Natural killer cell (primary cell): ENCODE measurements at places on chromosomes 7 and 10.

DNA sequence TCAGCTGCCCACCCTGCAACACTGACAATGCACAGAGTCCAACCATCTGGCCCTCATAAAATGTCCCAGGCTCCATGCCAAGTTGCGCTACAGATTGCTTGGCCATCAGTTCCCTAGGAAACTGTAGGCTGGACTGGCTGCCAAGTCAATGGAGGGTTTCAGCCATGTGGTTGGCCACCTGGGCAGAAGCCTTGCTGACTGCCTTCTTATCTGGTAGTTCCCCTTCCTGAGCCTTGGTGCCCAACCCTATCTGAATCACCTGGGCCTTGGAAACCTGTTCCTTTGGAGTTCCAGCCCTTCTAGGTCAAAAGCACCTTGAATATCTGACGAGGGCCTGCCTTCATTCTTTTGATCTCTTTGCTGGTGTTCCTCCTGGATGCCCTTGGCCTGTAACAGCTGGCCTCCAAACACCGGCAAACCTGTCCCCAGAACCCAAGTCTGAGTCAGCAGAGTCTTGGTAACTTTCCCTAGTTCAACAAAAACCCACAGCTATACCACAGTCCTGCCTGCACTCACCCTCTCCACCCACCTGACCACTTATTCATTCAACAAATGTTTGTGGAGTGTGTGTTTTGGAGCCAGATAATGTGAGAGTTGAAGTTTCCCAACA is 37.4 kb upstream of the KDM7A start:
- H3K27ac ChIP-seq: no peak overlapping the region
- peaks cover 37% of the 10 kb centered on the region for H3K4me1 ChIP-seq
- H3K4me3 ChIP-seq: no peak overlapping the region
- H3K36me3 ChIP-seq: no peaks in the 10 kb centered on the region

- H3K36me3 ChIP-seq: no peaks in the 10 kb centered on the region
- H3K27ac ChIP-seq: peak overlapping the region; percentile 5
- H3K27me3 ChIP-seq: no peaks in the 10 kb centered on the region
Observed at GRCh38 chr7:105675934-105676371, 94.7 kb upstream of the EFCAB10 start.

DNA sequence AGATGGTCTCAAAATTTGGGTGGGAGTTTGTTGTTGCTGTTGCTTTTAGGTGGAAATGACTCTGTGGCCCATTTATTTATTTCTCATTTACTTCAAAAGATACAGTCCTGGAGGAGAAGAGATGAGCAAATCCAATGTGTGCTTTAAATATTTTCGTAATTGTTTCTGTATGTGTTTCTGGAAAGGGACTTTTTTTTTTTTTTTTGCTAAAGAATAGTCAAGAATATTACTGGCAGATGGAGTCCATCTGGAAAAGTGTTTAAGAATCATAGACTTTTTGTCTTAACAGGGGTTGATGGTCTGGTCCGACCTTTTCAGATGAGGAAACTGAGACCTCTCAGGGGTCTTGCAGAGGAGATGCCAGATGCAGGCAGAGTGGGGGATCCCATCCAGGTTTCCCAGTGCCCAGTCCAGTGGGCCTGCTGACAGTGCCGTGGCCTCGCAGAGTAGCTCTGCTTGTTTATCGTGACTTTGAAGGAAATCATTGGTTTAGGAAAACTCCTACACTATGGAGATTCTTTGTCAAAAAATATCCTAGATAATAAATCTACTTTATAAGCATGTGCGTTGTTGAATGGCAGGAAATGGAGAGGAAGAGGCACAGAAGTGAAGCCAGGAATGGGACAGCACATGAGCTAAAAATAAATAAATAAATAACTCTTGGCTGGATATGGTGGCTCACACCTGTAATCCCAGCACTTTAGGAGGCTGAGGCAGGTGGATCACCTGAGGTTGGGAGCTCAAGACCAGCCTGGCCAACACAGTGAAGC is 164.3 kb upstream of the SVIL start:
- H3K27me3 ChIP-seq: no peaks in the 10 kb centered on the region
- no peaks in the 10 kb centered on the region for H3K4me1 ChIP-seq
- H3K27ac ChIP-seq: no peak overlapping the region
- no peak overlapping the region for H3K4me3 ChIP-seq
- no peak for DNase-seq

GRCh38 chr10:96493254-96493653 is 20.5 kb downstream of the TLL2 start:
- H3K36me3 ChIP-seq: no peaks in the 10 kb centered on the region
- no peak for DNase-seq
- H3K27me3 ChIP-seq: no peaks in the 10 kb centered on the region
- no peak overlapping the region for H3K27ac ChIP-seq

DNA sequence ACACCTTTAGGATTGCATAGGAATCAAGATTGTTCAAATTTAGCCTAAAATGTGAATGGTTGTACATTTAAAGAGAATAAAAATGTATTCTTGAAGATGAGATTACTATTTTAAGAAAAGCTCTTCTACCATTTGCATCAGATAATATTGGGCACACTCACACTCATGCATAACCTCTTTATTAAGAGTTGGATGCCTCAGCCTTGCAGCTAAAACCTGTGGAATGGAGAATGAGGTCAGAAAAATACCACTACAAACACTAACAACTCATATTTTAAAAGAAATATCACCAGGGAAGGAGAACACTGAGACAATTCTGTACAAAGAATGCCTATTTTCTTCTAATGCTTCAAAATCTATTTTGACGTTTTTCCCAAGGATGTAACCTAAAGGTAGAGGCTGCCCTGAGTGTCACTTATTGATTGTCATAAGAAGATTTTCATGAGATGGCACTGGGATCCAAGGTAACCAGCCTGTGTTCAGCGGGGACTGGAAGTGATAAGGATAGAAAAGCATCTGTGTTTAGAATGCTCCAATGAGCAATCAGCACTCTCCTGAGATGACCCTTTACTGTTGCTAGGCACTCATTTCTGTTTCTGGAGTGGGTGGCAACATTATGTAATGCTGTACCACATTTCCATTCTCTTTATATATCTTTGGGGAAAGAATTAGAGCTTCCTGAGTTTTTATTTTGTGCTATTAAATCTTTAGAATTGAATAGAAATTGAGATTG is 26.6 kb downstream of the REEP3 start:
- H3K36me3 ChIP-seq: no peaks in the 10 kb centered on the region
- H3K27me3 ChIP-seq: no peaks in the 10 kb centered on the region
- no peak overlapping the region for H3K27ac ChIP-seq
- no peaks in the 10 kb centered on the region for H3K4me1 ChIP-seq

GRCh38 chr10:101840102-101840684 is 3.4 kb downstream of the KCNIP2 start:
- H3K36me3 ChIP-seq: no peaks in the 10 kb centered on the region
- H3K27me3 ChIP-seq: peaks cover 2% of the 10 kb centered on the region
- DNase-seq: no peak
- no peak overlapping the region for H3K27ac ChIP-seq

GRCh38 chr7:128911423-128912031 is 1.0 kb upstream of the KCP start:
- peaks cover 15% of the 10 kb centered on the region for H3K4me1 ChIP-seq
- no peak overlapping the region for H3K27ac ChIP-seq
- no peaks in the 10 kb centered on the region for H3K36me3 ChIP-seq
- DNase-seq: no peak
- peaks cover 21% of the 10 kb centered on the region for H3K27me3 ChIP-seq
- no peak overlapping the region for H3K4me3 ChIP-seq

DNA sequence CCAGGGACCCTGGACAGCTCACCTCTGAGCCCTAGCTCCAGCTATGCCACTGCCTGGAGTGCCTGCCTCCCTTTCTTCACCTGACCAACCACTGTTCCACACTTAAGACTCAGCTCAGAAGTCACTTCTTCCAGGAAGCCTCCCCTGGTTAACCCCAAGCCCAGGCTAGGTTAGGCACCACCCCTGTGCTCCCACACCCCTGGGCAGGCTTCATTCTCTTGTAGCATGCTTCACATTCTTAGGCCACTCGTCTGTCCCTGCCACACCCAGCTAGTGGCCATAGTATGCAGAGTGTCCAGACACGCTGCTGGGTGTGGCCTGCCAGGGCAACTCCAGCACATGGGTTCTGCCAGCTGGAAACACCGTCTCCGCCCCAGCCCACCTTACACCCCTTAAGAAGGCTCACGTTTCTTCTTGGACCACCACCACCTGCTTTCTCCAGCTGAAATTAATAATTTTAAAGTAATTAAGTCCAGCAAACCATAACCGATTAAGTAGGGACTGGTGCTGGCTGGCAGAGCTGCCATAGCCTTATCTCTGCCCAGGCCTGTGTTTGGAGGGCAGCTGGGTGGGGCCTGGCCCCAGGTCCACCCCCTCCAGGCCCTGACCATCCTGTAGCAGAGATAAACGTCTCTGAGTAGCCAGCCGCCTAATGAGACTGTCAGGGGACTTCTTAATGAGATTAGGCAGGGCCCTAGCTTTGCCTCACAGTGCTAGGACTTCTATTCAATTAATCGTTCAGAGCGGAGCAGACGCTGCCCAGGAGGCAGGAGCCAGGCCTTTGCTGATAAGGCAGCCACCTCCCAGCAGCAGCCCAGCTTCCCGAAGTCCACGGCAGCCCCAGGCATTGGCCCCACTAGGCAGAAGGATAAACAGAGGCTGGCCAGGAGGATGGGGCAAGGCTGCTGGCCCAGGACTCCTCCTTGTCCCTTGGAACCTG is 20.5 kb downstream of the GRID1 start:
- H3K4me3 ChIP-seq: no peak overlapping the region
- no peaks in the 10 kb centered on the region for H3K4me1 ChIP-seq

- no peaks in the 10 kb centered on the region for H3K27me3 ChIP-seq
- H3K4me1 ChIP-seq: no peaks in the 10 kb centered on the region
- H3K4me3 ChIP-seq: no peak overlapping the region
- no peak overlapping the region for H3K27ac ChIP-seq
- H3K36me3 ChIP-seq: no peaks in the 10 kb centered on the region
- no peak for DNase-seq
Observed at GRCh38 chr7:117848941-117849340, 24.3 kb downstream of the CTTNBP2 start.

GRCh38 chr10:102113261-102113955 is 6.8 kb downstream of the LDB1 start:
- H3K27ac ChIP-seq: peak overlapping the region; percentile 40
- H3K36me3 ChIP-seq: peaks cover 29% of the 10 kb centered on the region
- peaks cover 57% of the 10 kb centered on the region for H3K4me1 ChIP-seq
- peak overlapping the region; percentile 31 for H3K4me3 ChIP-seq
- no peak for DNase-seq

GRCh38 chr10:103199488-103199887 is 6.4 kb upstream of the NT5C2 start:
- H3K27me3 ChIP-seq: no peaks in the 10 kb centered on the region
- no peaks in the 10 kb centered on the region for H3K36me3 ChIP-seq

DNA sequence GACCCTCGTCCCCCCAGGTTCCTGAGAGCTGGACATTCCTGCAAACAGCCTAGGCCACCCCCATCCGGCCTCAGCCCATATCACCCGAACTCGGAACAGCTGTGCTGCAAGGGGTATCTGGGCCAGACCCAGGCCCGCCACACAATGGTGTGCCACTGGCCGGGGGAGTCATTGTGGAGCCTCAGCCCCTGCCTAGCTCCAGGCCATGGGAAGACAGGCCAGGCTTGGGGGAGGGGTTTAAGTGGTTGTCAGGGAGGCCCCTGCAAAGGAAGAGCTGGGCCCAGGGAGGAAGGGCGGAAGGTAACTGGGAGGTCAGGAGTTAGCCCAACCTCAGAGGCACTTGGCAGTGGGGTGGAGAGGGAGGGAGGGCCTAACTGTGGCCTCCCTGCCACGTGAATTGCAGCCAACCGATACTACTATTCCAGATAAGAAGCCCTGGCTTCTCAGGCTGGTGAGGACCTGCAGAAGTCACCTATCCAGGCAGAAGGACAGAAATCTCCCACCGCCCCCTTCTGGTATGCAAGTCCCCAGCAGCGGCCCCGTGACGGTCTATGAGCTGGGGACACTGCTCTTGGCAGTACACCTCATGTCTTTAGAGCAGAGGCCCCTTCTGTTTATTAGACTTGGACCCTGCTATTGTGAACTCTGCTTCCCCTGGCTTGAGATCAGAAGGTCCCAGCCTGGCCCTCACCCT is 26.8 kb downstream of the VSIR start:
- no peak for DNase-seq
- H3K4me1 ChIP-seq: peaks cover 99% of the 10 kb centered on the region
- no peaks in the 10 kb centered on the region for H3K27me3 ChIP-seq
- H3K27ac ChIP-seq: peak overlapping the region; percentile 81
- H3K36me3 ChIP-seq: peaks cover 17% of the 10 kb centered on the region
- H3K4me3 ChIP-seq: no peak overlapping the region

DNA sequence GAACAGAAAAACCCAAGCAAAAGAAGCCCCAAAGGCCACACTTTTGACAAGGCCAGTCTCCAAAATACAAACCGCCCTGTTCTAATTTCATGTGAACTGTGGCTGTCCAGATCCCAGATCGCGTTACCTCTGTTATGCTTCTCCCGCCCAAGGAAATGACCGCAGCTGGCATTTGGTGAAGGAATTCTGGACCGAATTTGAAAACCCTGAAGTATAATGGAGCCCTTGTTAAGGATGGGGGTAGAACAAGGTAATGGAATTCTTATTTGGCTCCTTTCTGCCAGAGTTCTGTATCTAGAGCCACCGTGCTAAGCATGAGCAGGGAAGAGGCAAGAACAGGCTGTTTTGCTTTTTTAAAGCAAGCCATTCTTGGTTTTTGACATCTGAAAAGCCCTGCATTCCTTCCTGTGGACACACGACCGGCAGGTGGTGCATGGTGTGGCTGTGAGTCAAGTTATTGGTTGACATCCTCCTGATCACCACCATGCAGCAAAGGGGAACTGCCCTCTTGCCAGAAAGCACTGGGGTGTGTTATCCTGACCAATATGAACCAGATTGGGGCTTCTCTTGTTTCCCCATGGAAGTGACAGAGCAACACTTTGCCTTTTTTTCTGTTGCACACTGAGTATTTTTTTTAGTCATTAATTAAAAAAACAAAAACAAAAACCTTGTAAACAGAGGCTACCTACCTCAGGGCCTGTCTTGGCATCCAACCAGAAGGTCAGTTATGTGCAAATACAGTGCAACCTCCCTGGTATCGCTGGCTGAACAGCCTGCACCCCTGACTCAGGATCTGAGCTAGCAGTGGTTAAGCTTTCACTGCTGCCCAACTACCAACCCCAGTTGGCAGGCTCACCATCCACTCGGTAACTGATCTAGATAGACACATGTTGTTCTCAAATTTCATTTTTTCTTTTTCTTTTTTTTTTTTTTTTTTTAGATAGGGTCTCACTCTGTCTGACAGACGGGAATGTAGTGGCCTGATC is 14.2 kb downstream of the UCMA start:
- H3K27me3 ChIP-seq: no peaks in the 10 kb centered on the region
- no peak for DNase-seq
- H3K36me3 ChIP-seq: no peaks in the 10 kb centered on the region
- H3K27ac ChIP-seq: no peak overlapping the region
- no peaks in the 10 kb centered on the region for H3K4me1 ChIP-seq

DNA sequence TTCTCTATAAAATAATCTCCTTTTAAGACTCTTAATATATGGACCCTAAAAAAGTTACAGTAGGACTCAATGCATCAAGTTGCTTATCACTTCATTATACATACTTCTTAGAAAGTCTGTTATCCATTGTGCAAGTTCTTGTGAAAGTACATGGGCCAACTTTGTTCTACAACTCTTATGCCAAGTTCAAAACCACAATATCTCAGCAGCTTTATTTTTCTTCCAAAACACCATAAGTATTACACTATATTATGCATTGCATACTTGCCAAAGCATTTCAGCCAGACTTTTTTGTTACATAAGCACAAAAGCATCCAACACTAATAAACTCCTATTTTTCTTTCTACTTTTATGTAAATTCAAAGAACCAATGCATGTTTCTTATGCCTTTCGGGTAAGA is 94.4 kb downstream of the AHR start:
- H3K4me3 ChIP-seq: no peak overlapping the region
- no peak for DNase-seq
- H3K36me3 ChIP-seq: no peaks in the 10 kb centered on the region
- no peak overlapping the region for H3K27ac ChIP-seq
- no peaks in the 10 kb centered on the region for H3K4me1 ChIP-seq
